Myocyte (in vitro differentiated cells): ENCODE measurements at places on chromosomes 2 and 18. TPM values are rescaled to one million over a fixed set of nuclear protein-coding genes. Genes with fewer than 3 reads are reported as not detected.

LRRTM4 gene
- total RNA-seq: not detected in 2 replicates

- DNase-seq: no peak
Measured at GRCh38 chr18:48562075-48562474, 23.2 kb downstream of the CTIF start.

GRCh38 chr2:167406558-167406957 is 518.3 kb downstream of the XIRP2 start:
- no peak for DNase-seq

- peak; percentile 7 for DNase-seq
Measured at GRCh38 chr2:14831458-14831857, 198.9 kb downstream of the LRATD1 start.

IL18RAP gene
- total RNA-seq: not detected in 2 replicates

GRCh38 chr2:165886487-165887146 is 67.0 kb downstream of the TTC21B start:
- no peak for DNase-seq

TNFRSF11A gene
- total RNA-seq: not detected in 2 replicates

- DNase-seq: no peak
Measured at GRCh38 chr2:203596183-203596582, 61.1 kb upstream of the RAPH1 start.

APOB gene
- total RNA-seq: not detected in 2 replicates

CLEC4F gene
- total RNA-seq: 0.10 TPM in 1 of 2 replicates, not detected in the other

DNA sequence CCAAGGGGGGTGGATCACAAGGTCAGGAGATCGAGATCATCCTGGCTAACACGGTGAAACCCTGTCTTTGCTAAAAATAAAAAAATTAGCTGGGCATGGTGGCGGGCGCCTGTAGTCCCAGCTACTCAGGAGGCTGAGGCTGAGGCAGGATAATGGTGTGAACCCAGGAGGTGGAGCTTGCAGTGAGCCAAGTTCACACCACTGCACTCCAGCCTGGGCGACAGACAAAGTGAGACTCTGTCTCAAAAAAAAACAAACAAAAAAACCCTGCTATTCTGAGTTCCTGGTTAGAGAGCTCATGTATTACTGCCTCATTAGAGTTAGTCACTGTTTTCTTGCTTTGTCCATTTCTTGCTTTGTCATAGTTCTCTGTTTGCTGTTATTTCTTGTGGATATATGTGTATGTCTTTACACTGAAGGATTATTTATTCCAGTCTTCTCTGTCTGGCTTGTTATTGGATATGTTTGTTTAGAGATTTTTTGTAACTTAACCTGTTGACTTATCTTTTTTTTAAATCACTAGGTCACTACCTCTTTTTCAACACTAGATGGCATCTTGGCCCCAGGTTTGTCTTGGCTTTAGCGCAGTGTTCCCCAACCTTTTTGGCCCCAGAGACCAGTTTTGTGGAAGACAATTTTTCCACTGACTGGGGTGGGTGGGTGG is 17.0 kb downstream of the TTLL4 start:
- no peak for DNase-seq

SETBP1 gene
- 2.2 and 3.3 TPM in 2 replicates for total RNA-seq

- no peak for DNase-seq
Measured at GRCh38 chr2:218357236-218358177, 850 bp downstream of the CATIP start.

NRP2 gene
- 3.9 and 4.8 TPM in 2 replicates for total RNA-seq

ORC2 gene
- 12.6 and 13.6 TPM in 2 replicates for total RNA-seq

DNA sequence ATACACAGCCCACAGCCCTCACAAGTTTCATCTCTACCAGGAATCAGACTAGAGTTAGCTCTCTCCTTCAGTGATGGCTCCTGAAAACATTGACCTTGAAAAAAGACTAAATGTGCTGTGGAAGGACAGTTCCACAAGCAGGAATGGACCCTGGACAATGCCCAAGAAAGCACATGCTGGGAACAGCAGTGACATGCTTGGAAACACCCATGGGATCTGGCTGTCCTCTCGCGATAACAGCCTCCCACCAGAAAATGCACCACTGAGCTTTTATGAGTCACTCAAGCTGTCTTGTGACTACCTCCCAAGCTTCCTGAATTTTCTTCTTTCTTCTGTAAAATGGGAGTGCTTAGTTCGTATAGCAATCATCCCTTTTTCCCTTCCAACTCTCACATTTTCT is 269.2 kb downstream of the LRATD1 start:
- no peak for DNase-seq

GRCh38 chr2:26911911-26912861 is 58.3 kb upstream of the MAPRE3 start:
- DNase-seq: peak; percentile 13

GRCh38 chr2:130354139-130354428 is 1.8 kb upstream of the PTPN18 start:
- DNase-seq: no peak

SERPINB10 gene
- total RNA-seq: not detected in 2 replicates

SLC11A1 gene
- total RNA-seq: 0.03 and 0.36 TPM in 2 replicates

DNA sequence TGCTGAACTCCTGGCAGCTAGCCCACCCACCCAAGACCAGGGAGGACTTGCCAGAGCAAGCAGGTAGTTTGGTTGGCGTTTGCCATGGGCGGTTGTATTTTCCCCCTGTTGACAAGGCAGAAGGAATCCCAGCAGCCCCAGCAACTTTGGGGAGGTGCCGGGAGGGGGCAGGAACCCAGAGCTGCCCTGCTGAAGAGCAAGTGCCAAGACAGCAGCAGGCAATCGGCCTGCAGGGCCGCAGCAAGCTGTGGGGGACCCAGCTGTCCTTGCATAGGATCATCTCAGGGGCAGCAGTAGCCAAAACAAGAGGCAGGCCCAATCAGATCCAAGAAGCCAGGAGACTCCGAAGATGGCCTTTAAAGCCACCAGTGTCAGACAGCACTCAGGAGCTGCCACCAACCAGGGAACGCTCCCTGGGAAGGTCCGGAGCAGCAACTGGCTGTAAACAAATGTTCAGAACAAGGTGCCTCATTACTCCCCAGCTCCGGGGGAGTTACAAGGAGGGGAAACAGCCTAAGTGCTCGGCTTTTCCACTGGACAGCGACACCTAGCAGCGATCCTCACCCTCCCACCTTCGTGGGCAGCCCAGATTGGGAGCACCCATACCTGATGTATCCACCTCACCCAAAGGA is 2.1 kb downstream of the ST8SIA5 start:
- peak; percentile 15 for DNase-seq

GRCh38 chr2:22903616-22904015 is 481.4 kb upstream of the KLHL29 start:
- DNase-seq: no peak

C2orf15 gene
- 0.78 TPM in 1 of 2 replicates, not detected in the other for total RNA-seq

ELOA2 gene
- not detected in 2 replicates for total RNA-seq

MEP1B gene
- 0.08 TPM in 1 of 2 replicates, not detected in the other for total RNA-seq

- DNase-seq: peak; percentile 20
Measured at GRCh38 chr2:223328578-223328977, 273.6 kb downstream of the SCG2 start.

DNA sequence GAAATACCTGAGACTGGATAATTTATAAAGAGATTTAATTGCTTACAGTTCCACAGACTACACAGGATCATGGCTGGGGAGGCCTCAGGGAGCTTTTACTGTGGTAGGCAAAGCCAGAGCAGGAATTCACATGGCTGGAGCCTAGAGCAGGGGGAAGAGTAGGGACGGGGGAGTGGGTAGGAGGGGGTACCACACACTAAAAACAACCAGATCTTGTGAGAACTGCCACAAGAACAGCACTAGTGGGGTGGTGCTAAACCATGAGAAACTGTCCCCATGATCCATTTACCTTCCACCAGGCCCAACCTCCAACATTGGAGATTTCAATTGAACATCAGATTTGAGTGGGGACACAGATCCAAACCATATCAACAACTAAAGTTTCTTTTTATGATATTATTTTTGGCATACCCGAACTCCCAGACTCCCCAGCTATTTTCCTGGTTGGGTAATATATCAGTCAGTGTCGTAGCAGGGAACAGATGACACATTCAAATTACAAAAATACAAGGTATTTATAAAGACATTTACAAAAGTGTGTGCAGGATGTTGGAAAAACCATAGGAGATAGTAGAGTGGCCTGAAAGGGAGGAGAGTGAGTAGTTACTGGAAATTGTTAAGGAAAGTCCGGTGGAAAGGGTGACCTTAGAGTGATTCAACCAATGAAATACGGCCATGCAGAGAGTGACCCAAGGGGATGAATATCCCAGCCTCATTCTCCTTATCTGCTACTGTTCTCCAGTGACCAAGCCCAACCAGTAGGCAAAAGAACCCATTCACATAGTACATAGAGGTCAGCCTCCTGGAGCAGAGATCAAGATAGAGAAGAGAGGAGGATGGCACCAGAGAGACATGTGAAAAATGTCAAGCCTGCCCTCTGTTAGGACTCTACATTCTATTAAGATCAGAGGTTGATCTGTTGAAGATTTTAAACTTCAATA is 8.8 kb downstream of the RPL37A start:
- DNase-seq: no peak

GRCh38 chr2:170394641-170395387 is 216.9 kb downstream of the MYO3B start:
- no peak for DNase-seq

POTEC gene
- not detected in 2 replicates for total RNA-seq

NR4A2 gene
- 0.08 TPM in 1 of 2 replicates, not detected in the other for total RNA-seq

- DNase-seq: no peak
Measured at GRCh38 chr2:101147971-101148370, 3.2 kb downstream of the TBC1D8 start.

- no peak for DNase-seq
Measured at GRCh38 chr18:64474773-64475172, 325.9 kb upstream of the LINC00305 start.

DNA sequence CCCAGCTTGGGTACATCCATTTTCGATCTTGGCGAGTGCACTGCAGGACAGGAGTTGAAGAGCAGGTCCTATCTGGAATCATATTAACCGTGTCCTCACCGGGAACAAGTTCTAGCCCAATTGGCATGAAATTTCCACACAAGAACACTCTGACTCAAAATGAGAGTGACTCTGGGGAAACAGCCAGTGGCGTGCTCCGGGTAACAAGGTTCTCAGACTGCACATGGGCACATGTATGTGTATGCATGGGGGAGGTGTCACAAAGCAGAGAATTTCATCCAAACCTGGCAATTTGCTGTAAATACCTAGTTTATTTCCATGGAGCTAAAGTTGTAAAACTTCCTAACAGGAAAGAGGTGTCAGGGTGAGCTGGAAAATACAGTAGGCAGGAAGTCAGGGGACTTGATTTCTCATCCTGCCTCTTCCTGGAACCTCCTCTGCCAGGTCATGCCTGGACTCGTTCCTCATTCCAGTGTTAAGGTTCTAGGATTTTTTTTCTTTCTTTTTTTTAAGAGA is 1.7 kb downstream of the TUBB6 start:
- no peak for DNase-seq

STK11IP gene
- 13.0 and 14.7 TPM in 2 replicates for total RNA-seq
